Esophagus squamous epithelium (tissue), 5 donors: ENCODE measurements at places on chromosomes 2 and 18.
A peak's percentile ranks its signal among the peaks of the same experiment; 100 is the strongest.

DNA sequence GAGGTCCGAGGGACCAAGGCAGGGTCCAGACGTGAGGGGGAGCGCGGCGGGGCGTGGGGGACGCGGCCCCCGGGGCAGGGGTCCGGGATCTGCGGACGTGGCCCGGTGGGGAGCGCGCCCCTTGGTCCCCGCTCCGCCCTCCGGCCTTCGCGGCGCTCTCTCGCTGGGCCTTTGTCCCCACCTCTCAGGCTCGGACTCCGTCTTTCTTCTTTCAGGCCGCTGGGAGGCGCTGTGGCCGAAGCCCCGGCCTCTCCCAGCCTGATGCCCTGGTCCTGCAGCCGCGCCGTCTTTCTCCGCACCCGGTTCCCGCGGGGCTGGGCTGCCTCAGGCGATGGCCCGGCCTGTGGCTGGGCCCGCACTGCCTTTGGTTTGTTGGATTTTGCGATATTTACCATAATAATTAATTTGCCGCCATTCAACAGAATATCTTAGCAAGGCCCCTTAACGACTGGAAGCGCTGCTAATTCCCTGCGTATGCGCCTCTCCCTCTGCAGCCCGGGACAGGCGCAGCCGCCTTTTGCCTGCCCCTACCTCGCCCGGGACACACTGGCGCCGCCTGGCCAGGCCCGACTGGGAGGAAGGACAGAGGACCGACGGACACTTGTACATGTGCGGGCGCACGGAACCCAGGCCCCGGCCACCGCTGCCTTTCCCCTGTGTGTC lies 10.8 kb downstream of the SIX3 start:
- H3K27me3 ChIP-seq: peaks cover 16% of the 10 kb centered on the region
- no peaks in the 10 kb centered on the region for H3K36me3 ChIP-seq
- peak overlapping the region; percentile 30 for H3K4me3 ChIP-seq
- no peak overlapping the region for H3K27ac ChIP-seq

DNA sequence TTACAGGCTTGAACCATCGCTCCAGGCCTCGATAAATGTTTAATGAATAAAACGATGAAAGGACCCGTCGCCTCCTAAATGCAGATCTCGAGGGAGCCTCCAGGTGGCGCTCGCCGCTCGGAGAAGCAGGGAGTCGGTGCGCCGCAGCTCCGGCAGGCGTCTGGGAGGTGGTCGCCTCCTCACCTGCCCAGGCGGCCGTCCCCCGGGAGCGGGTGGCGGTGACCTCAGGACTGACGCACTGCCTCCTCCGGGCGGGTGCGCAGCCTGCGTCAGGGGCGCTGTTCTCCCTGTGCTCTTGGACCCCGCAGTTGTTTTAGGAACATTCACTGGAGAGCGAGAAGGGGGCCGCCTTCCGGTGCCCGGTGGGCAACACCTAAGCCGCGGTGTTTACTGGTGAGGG lies 38.6 kb upstream of the POLE4 start:
- H3K27ac ChIP-seq: no peak overlapping the region
- DNase-seq: no peak
- H3K4me1 ChIP-seq: no peaks in the 10 kb centered on the region
- peak overlapping the region; percentile 52 for H3K4me3 ChIP-seq
- peaks cover 41% of the 10 kb centered on the region for H3K27me3 ChIP-seq
- H3K36me3 ChIP-seq: no peaks in the 10 kb centered on the region

- H3K4me1 ChIP-seq: peaks cover 22% of the 10 kb centered on the region
- no peak overlapping the region for H3K4me3 ChIP-seq
- H3K36me3 ChIP-seq: no peaks in the 10 kb centered on the region
- peak overlapping the region; percentile 76 for H3K27ac ChIP-seq
- no peak for DNase-seq
These were observed 34.5 kb downstream of the EMILIN2 start for GRCh38 chr18:2881088-2881839.

- DNase-seq: no peak
- H3K27ac ChIP-seq: no peak overlapping the region
- H3K27me3 ChIP-seq: no peaks in the 10 kb centered on the region
- no peak overlapping the region for H3K4me3 ChIP-seq
These were observed 117.3 kb downstream of the FEZ2 start for GRCh38 chr2:36480636-36481035.

DNA sequence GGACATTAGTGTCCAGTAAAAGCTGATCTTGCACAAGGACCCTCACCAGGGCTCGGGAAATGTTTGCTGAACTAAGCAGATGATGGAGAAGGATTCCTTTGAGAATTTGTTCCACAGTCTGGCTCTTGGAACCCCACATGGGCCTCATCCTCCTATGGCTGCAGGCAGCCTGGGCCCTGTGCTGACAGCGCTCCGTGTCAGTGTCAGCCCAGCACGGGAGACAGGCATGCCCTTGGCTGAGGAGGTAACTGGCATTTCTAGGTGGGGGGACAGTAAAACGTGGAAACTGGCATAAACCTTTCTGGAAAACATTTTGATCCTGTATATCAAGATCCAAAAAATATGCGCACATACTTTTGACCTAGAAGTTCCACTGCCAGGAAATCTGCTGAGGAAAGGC lies 10.5 kb downstream of the PTMA start:
- H3K36me3 ChIP-seq: peaks cover 8% of the 10 kb centered on the region
- no peak for DNase-seq
- peaks cover 18% of the 10 kb centered on the region for H3K4me1 ChIP-seq
- no peak overlapping the region for H3K4me3 ChIP-seq
